Thoracic aorta (tissue), 2 donors: ENCODE measurements at places on chromosomes 1 and 21. TPM values are rescaled to one million over a fixed set of nuclear protein-coding genes. Genes with fewer than 3 reads are reported as not detected.

GRCh38 chr1:182681568-182681912, 2.8 kb downstream of the RGS8 start:
- no peak overlapping the region for H3K27ac ChIP-seq
- no peaks in the 10 kb centered on the region for H3K4me1 ChIP-seq
- H3K4me3 ChIP-seq, result no peak overlapping the region
- no peaks in the 10 kb centered on the region for H3K36me3 ChIP-seq
- no peak for DNase-seq

The SYNC gene
- 71.5 TPM for total RNA-seq

- peak overlapping the region; percentile 73 for H3K27ac ChIP-seq
- peaks cover 10% of the 10 kb centered on the region for H3K4me1 ChIP-seq
- H3K27me3 ChIP-seq, result no peaks in the 10 kb centered on the region
- no peaks in the 10 kb centered on the region for H3K36me3 ChIP-seq
Measured at GRCh38 chr1:7922301-7922700, 18.3 kb downstream of the TNFRSF9 start.

DNA sequence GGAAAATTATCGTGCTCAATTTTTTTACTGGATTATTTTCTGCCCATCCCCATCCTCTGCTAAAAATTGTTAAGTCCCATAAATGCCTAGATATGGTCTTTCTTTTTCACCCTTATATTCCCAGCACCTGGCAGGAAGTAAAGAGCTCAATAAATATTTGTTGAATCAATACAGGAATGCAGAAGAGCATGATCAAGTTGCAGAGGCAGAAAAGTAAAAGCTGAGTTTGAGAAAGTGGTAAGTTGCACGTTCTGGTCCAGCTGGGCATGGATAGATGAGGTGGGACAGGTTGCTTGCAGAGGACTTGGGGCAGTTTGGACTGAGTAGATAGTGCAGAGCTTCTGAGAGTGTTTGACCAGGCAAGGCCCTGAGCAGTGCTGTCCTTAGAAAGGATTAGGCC, 40.1 kb downstream of the ZNF281 start:
- no peak for DNase-seq
- H3K27ac ChIP-seq, result no peak overlapping the region
- H3K4me3 ChIP-seq, result no peak overlapping the region
- H3K27me3 ChIP-seq, result no peaks in the 10 kb centered on the region

- DNase-seq, result no peak
- no peak overlapping the region for H3K27ac ChIP-seq
- H3K27me3 ChIP-seq, result no peaks in the 10 kb centered on the region
- no peaks in the 10 kb centered on the region for H3K4me1 ChIP-seq
- H3K36me3 ChIP-seq, result no peaks in the 10 kb centered on the region
Measured at GRCh38 chr1:201665036-201665435, 126.1 kb downstream of the NAV1 start.

The DCDC2B gene
- total RNA-seq, result not detected

DNA sequence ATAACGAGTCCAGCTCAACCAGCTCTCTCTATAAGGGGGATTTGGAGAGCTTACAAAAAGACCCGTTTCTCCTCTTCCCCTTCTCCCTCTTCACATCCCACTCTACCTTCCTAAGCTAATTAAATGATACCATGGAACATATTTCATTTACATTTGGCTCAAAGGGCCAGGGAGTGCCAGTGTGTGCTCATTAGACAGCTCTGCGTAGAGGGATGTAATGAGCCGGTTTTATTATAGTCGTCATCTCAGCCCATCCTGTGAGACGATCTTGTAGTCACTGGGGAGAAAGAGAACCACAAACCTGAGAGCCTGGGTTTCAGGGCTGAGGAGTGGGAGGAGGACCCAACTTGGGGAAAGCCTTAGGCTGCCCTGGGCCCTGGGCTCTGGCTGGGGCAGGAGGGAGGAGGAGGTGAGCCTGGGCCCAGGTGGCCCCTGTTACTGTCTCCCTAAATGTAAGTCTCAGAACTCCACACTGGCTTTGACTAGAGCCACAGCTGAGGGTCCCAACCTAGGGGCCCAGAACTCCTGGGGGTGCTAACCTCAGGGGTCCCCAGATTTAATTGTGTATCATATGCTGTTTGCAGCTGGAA, 354.6 kb downstream of the MATN1 start:
- no peaks in the 10 kb centered on the region for H3K27me3 ChIP-seq
- H3K4me3 ChIP-seq, result no peak overlapping the region
- no peak for DNase-seq
- no peaks in the 10 kb centered on the region for H3K36me3 ChIP-seq
- no peaks in the 10 kb centered on the region for H3K4me1 ChIP-seq

DNA sequence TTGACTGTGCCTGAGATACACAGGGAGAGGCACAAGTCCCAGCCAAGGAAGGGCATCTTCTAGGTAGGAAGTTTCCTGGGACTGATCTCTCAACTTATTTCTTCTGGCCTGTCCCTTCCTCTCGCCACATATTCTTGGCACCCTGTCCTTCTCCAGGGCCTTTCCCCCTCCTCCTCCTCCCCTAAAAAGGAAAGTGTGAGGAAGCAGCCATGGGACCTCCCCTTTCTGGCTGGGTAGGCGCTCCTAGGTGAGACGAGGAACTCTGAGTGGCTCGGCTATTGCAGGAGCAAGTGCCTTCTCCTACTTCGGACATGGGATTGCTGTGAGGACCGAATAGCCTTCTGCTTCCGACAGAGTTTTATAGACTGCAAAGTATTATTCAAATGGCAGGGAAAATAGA, 15.5 kb upstream of the MTARC2 start:
- no peak for DNase-seq
- H3K27me3 ChIP-seq, result no peaks in the 10 kb centered on the region
- H3K36me3 ChIP-seq, result no peaks in the 10 kb centered on the region
- H3K4me3 ChIP-seq, result peak overlapping the region; percentile 67
- H3K4me1 ChIP-seq, result peaks cover 25% of the 10 kb centered on the region

The C1QC gene
- 241 TPM for total RNA-seq

DNA sequence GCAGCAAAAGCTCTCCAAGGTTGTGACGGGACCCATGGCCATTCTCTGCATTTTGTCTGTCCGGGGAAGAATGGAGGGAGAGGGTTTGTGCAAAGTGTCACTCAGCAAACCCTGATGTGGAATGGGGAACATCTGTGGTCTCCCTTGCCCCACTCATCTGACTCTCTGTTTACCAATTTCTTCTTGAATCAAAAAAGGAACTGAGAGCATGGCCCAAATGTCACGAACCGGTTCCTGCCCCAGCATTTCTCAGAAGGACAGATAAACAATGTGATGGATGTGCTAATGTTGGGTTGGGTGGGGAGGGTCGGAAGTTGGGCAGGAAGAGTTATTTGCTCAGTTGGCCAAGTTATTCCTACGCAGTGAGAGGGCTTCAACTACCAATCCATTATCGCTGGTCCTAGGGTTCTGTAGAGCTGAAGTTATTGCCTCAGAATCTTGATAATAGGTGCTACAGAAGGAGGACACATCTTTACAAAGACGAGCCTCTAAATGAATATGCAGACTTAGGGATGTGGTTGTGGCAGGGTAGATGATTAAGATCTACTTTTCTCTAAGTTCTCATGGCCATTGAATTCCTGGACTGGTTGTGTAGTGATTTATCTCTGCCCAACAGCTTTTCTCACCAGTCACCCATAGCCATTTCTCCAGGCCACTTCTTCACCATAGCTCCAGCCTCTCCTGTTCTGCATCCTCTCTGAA, 9.6 kb upstream of the DUSP12 start:
- H3K4me1 ChIP-seq, result no peaks in the 10 kb centered on the region
- H3K27me3 ChIP-seq, result no peaks in the 10 kb centered on the region
- H3K27ac ChIP-seq, result no peak overlapping the region
- H3K36me3 ChIP-seq, result no peaks in the 10 kb centered on the region
- no peak overlapping the region for H3K4me3 ChIP-seq

The SPATA6 gene
- total RNA-seq, result 16.1 TPM

The LEMD1 gene
- not detected for total RNA-seq

DNA sequence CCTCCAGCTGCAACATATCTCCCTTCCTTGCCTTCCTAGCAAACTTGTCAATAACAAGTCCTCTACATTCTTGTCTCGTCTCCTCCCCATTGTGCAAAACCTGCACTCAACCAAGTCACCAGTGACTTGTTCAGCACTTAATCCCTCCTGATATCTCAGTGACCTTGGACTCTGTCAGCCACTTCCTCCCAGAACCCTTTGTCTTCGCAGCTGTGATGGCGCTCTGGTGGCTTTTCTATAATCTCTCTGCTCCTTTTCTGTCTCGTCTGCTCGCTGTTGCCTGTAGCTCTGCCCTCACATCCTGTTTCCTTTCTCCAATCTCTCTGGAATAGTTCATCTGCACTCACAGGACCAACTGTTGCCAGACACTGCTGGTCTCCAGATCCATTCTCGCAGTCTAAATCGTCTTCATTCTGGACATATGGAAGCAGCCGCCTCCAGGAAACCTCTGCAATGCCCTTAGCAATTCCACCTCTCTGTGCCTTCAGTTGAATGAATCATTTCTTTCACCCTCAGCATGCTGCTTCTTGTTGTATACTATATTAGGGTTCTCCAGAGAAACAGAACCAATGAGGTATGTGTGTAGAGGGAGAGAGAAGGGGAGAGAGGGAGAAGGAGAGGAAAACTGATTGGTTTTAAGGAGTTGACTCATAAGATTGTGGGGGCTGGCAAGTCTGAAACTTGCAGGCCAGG, 17.4 kb upstream of the IFNAR2 start:
- H3K4me1 ChIP-seq, result peaks cover 3% of the 10 kb centered on the region
- H3K27me3 ChIP-seq, result no peaks in the 10 kb centered on the region
- H3K27ac ChIP-seq, result no peak overlapping the region
- no peak overlapping the region for H3K4me3 ChIP-seq

- peaks cover 4% of the 10 kb centered on the region for H3K4me1 ChIP-seq
- H3K4me3 ChIP-seq, result no peak overlapping the region
- no peak for DNase-seq
- peak overlapping the region; percentile 24 for H3K27ac ChIP-seq
- no peaks in the 10 kb centered on the region for H3K27me3 ChIP-seq
Measured at GRCh38 chr1:67570486-67571143, 114.4 kb upstream of the GADD45A start.

DNA sequence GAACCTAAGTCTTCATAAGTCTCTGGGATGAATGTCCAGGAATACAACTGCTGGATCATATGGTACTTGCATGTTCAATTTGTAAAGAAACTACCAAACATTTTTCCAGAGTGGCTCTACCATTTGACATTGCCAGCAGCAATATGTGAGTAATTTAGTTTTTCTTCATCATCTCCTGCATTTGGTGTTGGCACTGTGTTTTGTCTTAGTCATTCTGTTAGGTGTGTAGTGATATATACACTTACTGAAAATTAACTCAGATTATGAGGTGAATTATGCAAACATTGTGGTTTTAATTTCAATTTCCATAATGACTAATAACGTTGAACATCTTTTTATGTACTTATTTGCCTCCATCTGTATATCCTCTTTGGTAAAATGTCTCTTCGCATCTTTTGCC, 138.7 kb downstream of the LRRC40 start:
- no peaks in the 10 kb centered on the region for H3K36me3 ChIP-seq
- H3K4me3 ChIP-seq, result no peak overlapping the region

The OR10Z1 gene
- total RNA-seq, result not detected

DNA sequence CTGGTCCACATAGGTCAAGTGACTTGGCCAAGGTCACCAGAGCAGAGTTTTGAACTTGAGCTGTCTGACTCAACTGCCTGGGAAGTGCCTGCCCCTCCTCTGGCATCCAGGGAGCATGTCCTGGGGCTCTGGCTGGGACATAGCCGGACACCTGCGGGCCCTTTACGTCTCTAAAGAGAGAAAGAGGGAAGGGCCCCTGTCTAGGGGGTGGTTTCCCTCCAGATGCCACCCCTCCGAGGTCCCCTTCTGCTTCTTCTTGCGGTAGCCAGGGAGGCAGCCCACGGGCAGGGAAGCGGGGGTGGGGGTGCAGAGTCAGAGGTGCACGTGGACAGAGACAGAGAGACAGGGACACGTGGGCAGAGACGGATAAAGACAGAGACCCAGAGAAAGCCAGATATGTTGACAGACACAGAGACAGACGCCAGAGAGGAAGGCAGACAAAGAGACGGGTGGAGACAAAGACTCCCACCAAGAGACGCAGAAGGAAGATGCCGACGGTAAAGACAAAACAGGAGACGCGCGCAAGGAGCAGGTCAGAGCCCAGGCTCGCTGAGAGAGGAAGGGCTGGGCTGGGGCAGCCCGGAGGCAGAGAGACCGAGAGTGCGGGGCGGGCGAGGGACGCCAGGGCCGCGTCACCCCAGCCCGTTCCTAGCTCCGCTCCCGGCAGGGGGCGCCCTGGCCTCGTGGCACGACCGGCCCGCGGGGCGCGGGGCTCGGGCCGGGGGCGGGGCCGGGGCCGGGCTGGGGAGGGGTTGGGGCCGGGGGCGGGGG, 458 bp upstream of the ALPL start:
- peaks cover 10% of the 10 kb centered on the region for H3K4me1 ChIP-seq
- H3K27me3 ChIP-seq, result no peaks in the 10 kb centered on the region
- peak overlapping the region; percentile 45 for H3K4me3 ChIP-seq
- DNase-seq, result no peak
- H3K27ac ChIP-seq, result no peak overlapping the region

The LCE2D gene
- not detected for total RNA-seq

GRCh38 chr1:114352797-114353196, 158.2 kb downstream of the TRIM33 start:
- H3K4me1 ChIP-seq, result peaks cover 6% of the 10 kb centered on the region
- DNase-seq, result no peak
- H3K4me3 ChIP-seq, result no peak overlapping the region
- H3K27me3 ChIP-seq, result no peaks in the 10 kb centered on the region

DNA sequence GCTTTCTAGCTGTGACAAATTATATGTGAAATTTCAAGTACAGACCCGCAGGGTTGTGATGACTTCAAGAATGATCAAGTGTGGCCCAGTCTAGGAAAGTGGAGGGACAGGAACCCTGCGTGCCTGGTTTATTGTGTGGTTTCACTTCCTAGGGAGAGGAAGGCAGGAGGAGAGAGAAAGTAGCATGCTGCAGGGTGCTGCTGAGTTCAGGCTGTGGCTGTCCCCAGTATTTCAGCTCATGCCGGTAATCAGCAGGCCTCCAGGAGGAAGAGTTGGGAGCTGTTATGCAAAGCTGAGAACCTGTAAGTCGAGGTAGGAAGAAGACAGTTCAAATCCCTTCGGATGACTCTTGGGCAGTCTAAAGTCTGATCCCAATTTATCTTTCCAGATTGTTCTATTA, 140.4 kb downstream of the ROR1 start:
- no peaks in the 10 kb centered on the region for H3K36me3 ChIP-seq
- DNase-seq, result no peak
- no peaks in the 10 kb centered on the region for H3K27me3 ChIP-seq
- H3K4me1 ChIP-seq, result peaks cover 10% of the 10 kb centered on the region
